ENCODE measurements at places on chromosomes 5 and 9.

DNA sequence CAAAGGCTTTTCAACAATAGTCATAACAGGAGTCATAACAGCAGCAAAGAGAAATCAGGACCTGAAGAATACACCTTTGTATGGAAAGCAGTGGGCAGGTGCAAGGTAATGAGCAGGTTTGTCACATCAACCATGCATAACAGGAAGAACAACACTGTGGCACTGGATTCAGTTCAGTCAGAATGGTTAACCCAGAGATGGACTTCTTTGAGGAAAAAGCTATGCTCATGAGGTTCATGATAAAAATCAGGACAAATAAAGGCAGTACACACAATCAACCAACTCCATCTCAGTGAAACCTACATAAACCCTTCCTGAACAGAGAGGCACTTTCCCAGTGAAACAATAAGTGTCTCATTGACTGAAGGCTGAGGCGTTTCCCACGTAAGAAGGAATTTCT lies 27.0 kb downstream of the ABITRAM start:
- peak; percentile 2 for DNase-seq

GRCh38 chr9:135301271-135302263 lies 178.0 kb upstream of the PPP1R26 start:
- DNase-seq = no peak

DNA sequence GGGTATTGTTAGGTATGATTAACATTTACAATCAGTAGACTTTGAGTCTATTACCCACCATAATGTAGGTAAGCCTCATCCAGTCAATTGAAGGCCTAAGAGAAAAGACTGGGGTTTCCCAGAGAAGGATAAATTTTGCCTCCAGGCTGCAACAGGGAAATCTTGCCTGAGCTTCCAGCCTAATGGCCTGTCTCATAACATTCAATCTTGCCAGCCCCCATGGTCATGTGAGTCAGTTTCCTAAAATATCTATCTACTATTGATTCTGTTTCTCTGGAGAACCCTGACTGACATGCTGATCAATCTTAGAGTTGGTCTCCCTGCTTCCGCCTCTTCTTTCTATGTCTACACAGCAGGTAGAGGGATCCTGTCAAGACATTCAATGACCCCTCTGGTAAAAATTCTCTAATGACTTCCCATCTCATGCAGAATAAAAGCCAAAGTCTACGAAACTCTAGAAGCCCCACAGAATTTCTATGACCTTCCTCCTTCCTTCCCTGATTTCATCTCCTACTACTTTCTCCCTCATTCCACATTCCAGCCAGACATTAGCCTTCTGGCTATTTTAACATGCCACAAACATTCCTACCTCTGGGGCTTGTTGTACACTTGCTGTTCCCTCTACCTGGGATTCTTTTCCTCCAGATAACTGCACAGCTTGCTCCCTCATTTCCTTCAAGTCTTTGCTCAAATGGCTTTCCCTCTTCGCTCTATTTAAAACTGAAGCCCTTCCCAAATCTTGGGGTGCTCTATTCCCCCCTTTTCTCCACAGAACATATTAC lies 60.2 kb downstream of the FBXW11 start:
- DNase-seq = peak; percentile 31

- no peak for DNase-seq
Measured at GRCh38 chr9:89097219-89097618, 81.4 kb downstream of the SHC3 start.

GRCh38 chr9:18442629-18443491 lies 31.1 kb upstream of the ADAMTSL1 start:
- DNase-seq = peak; percentile 83

- no peak for DNase-seq
Measured at GRCh38 chr9:33795281-33795680, at the start of gene PRSS3. Gene PRSS3 (plus strand): TSS chr9:33795561. CDS start chr9:33795574, 13 bp downstream.

DNA sequence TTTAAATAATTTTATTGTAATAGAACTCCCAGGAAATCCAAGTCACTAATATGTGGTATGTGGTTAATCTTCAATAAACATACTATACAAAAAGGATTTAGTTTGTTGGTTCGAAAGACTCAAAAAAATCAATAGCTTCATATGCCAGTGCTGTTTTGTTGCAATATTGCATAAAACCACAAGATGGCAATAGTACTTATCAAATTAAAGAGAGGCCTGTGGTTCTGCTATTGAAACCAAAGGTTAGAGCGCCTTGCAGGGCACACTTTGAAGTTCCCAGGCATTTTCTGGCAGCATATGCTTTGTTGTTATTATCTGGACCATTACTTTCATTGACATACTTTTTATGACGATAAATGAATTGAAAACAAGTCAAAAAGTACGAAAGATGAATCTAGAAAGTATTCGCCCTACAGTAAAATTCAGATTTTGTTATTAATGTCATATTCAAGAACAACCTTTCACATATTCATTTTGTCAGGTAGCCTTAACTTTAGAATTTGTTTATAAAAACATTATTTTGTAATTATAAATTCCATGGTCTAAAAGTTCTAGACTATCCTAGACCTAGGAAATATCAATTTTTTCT lies 316.3 kb downstream of the MCTP1 start:
- DNase-seq = peak; percentile 70

DNA sequence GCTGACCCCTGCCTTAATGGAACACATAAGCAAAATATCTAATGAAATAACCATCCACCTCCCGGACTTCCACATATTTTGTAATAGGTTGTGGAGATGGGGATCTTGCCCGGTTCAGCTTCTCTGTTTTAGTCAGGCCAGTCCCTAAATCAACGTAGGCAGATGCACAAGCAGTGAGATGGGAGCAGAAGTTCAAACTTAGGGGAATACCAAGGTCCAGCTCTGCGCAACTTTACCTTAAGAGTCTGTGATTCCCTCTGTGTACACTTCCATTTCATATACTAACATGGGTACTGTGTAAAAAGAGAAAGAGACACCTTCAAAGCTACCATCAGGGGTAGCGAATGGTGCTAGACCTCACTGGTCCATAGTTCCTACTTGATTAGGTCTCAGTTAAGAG lies 110.9 kb downstream of the NTRK2 start:
- DNase-seq = no peak

GRCh38 chr5:143445776-143446175 lies 42.3 kb upstream of the NR3C1 start:
- DNase-seq = no peak

DNA sequence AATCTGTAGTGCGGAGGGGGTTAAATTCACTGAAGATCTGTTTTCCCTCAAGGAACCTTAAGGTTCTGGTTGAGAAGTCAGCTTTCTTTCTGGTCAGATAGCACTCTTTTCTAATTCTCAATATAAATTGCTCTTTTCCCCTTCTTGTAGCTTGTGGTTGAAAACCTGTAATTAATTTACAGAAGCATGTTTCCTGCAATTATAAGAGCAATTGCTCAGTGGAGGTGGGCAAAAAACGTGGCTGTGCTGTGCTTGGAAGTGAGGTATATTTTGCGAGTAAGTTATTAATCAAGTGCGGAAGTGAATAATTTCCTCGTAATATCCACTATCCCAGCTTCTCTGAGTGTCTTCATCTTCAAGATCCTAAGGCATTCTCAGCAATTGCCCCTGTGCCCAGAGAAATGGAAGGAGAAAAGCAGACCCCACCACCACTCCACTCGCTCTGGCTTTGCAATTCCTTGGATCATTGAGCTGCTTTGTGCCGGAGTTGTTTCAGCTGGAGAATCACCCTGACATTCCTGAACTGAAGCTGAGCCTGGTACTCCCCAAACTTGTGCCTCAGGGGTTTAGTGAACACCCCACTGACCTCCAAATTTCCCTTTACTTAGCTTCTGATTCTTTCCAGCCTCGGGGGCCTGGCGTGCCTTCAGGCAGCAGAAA lies 140.6 kb downstream of the LRRC70 start:
- peak; percentile 72 for DNase-seq

DNA sequence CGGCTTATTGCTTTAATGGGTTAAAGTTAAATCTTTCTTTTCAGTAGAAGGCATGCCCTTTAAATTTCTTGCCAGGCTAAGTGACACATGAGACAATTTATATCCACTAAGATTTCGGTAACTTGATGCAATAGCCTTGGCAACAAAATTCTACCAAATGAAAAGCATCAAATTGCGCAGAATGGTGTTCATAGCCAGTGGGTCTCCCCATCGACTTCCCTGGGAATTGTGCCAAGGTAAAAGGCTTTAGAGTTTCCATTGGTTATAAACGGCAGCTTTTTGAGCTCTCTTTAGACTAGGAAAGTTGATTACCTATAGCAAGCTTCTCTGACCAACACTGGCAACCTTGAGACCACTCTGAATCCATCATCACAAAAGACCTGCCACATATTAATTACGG lies 358.4 kb downstream of the ARRDC3 start:
- DNase-seq = no peak

DNA sequence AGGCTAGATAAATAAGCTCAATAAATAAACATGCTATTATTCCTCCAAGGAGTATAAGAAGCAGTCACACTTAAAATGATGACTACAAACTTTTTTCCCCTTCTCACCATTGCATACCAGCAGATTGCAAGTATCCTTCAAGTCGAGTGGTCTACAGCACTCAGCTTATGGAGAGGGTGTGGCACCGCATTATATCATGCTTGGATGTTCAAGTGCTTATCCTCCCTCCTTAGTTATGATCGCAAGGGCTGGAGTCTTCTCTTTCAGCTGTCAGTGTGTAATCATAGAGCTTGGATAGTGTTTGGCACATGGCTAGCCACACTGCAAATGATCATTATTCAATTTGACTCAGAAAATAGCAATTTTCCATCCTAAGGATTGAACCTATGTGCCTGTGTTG lies 124.0 kb downstream of the CARTPT start:
- DNase-seq = no peak

- no peak for DNase-seq
Measured at GRCh38 chr9:87968155-87968554, 6.2 kb downstream of the CDK20 start.
